Urinary bladder (tissue), 4 donors: ENCODE measurements at places on chromosomes 1 and 21. TPM values are rescaled to one million over a fixed set of nuclear protein-coding genes. Genes with fewer than 3 reads are reported as not detected.
A peak's percentile ranks its signal among the peaks of the same experiment; 100 is the strongest.

DNA sequence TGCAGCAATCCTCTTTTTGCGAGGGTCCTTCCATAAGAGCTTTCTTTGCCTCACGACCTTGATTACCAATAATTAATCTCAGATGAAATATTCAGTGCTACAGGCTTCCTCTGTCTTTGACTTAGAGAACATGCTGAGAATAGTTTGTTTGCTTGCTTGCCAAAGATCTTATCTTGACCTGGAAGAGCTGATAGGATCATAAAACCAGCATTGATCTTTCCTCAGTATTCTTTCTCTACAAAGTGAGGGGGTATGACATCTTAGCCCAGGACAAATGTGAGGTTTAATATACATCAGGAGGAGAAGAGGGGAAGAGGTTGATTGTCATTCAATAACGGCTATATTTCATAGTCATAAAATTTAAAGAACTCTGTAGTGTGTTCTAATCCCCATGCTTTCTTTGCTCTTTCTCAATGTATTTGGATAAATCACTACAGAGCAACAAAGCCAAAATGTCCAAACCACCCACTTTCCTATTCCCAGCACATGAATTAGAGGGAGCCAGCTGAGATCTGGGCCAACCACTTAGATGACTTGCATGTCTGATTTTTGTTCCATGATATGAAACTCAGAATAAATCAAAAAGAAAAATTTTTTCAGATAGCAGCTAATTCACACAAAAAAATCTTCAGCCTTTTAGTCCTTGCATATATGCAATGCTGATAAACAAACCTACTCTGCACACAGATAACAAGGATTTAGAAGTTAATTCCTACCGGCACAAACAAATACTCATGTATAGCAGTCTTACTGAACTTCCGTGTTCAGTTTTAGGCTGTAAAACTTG lies 50.5 kb upstream of the IPO9 start:
- no peak for DNase-seq

HPCA gene
- not detected for total RNA-seq

GRCh38 chr21:44684483-44684882 lies 2.5 kb upstream of the KRTAP12-1 start:
- no peak for DNase-seq

DNA sequence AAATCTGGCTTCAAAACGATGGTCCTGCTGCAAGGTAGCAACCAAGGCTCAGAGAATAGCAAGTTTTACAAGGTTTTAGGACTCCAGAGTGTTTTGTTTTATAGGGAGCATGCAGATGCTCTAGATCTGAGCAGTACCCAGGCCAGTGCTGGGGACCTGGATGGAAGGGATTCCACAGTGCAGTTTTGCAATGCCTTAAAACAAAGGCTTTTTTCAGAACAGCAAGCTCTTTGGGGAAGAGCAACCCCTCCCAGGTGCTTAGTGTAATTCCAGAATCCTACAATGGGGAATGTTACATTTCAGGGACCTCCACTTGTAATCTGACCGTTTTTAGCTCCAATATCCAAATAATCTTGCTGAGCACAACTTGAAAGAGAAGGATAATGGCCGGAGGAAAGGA lies 6.7 kb downstream of the ROR1 start:
- DNase-seq = no peak

DNA sequence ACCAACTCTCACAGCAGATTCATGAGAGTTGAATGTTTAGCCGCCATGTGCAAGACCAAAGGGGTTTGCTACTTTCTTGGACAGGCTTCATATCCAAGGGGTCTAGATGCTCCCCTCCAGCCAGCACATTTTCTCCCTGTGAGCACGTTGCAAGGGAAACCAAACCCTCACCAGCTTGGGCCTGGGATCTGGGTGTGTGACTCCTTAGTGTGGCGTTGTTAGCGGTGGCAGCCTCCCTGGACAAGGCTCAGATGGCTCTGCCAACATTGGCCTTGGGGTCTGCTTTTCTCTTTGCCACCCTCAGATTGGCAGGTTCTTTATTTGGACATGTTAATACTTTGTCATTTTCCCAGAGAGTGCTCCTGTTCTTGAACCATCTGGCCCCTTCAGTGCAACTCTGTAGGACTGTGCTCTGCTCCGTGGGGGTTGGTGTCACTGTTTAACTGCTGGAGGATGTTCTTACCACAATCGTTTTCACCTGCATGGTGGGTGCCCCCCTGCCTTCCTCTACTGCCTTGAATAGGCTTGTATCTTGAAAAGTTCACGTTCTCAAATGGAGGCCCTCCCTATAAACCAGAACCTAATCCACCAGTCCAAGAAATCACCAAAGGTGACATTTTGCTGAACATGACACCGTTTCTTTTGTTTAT lies 13.4 kb downstream of the ABCG1 start:
- DNase-seq = no peak

- no peak for DNase-seq
Measured at GRCh38 chr1:183506561-183506960, 34.3 kb downstream of the SMG7 start.

BRDT gene
- not detected for total RNA-seq

CRYAA gene
- not detected for total RNA-seq

GRCh38 chr21:15079269-15079668 lies 14.5 kb upstream of the NRIP1 start:
- DNase-seq = no peak

DNA sequence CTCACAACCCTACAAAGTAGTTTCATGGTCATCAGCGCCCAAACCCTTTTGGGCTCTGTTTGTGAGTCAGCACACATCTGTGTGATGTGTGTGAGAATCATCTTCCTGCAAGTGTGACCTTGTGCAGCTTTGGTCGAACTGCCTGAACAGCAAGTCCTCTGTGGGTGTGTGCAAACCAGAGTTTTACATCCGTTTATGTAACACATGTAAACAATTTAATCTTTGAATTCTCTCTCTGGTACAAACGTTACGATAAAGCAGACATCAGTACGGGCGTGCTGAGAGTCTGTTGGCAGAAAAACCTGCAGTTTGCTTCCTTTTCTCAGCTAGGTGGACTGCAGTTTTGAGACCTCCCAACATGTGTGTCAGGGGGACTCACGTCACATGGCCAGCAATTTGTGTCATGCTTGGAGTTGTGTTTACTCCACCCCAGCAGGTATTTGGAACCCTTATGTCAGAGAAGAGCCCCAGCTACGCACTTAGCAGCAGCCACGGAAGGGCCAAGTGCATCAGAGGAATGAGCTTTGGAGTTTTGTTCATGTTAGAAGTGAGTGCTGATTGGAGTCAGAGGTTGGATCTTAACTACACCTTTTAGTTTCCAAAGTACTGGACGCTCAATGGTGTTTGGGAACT lies 230.8 kb downstream of the PAPPA2 start:
- DNase-seq = no peak

CYP4Z1 gene
- 0.53 TPM for total RNA-seq

DNA sequence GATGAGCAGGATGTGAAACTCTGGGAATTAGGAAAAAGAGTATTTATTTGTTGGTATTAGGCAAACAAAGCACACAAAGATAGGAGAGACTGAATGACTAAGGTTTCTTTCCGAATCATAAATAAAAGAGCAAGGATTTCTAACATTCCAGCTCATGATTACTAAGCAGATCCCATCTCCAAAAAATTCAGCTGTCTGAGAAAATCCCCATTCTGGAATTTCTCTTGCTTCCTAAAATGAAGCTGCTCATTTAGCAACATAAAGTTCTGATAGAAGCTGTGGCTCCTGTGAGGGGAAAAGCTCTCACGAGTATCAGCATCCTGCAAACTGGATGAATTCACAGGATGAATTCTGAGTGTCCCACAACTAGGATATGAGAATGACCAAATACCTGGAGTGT lies 6.7 kb upstream of the SH2D5 start:
- DNase-seq = no peak

FMOD gene
- total RNA-seq = 68.4 TPM

CD244 gene
- total RNA-seq = 0.21 TPM

HTR6 gene
- total RNA-seq = not detected

GRCh38 chr1:109925159-109925990 lies 14.7 kb downstream of the CSF1 start:
- DNase-seq = no peak

DNA sequence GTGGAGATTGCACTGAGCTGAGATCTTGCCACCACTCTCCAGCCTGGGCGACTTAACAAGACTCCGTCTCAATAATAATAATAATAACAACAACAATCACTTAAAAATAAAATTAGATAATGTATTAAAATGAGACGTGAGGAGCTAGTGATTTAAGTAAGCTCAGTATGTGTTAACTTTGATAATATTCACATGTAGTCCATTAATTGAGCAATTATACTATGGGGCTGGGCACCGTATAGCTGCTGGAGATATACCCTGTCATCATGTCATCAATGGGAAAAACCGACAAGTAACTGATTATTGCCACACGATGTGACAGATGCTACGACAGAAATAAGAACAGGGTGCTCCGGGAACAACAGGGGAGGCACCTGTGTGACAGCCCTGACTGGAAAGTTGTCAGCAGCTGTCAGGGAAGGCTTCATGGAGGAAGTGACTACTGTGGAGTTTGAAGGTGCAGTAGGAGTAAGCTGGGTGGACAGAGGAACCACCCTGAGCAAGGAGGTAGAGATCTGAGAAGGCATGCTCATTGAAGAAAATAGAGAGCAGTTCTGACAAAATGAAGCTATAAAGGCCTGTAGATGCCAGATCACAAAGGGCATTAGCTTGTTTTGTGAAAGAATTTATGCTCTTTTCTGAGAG lies 924 bp upstream of the CAMSAP2 start:
- no peak for DNase-seq

DNA sequence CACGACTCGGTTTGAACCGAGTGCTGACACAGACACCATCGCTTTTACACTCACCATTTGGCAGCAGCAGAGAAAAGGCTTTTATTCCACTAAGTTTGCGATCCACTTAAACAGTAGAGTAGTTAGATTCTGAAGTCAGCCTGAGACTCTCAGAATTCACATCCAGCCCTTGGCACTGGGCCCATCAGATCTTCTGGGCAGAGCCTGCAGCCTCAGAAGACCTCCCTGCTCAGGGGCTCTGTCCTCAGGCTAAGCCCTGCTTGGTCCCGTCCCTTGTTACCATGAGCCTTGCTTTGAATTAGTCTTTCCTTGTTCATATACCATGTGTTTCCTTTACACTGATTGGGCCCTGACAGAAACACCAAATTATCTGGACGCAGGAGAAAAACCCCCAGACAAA lies 41.4 kb upstream of the AJAP1 start:
- DNase-seq = peak; percentile 33

OPTC gene
- not detected for total RNA-seq

OR2L2 gene
- total RNA-seq = 0.11 TPM

GRCh38 chr1:153842006-153842471 lies 66.8 kb downstream of the SLC27A3 start:
- no peak for DNase-seq

DNA sequence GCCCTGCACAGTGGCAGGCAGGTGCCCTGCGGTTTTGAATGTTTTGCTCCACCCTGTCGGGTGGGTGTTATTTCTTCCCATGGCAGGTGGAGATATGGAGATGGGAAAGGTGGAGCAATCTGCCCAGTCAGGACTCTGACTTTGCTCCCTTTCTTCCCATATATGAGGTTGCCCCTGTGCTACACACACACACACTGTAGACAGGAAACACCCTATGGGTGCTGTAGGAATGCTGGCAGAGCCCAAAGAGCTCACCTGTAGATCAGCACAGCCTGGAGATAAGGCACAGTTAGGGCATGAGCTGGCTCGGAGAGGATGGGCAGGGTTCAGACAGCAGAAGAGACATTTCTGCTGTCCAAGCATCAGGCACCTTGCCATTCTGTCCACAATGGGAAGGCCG lies 246.0 kb upstream of the AJAP1 start:
- DNase-seq = no peak

DNA sequence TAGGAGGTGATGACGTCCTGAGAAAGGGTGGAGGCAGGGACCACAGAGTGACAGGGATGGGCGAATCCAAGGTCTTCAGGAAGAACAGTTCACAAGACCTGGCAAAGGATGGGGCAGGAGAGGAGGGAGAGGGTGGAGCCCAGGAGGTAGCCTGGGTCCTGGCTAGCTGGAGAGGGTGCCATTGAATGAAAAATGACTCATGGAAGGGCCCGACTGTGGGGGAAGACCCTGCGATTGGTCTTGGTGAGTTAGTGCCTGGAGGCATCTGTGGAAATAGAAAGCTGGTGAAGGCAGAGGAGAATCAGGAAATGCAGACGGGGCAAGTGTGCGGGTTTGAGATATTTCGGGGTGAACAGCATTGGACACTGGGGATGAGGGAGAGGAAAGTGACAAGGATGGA lies 60.3 kb upstream of the SLC45A1 start:
- DNase-seq = no peak

GRCh38 chr1:240912821-240913220 lies 300.9 kb upstream of the GREM2 start:
- no peak for DNase-seq

- no peak for DNase-seq
Measured at GRCh38 chr1:109634292-109634691, 14.7 kb downstream of the AMPD2 start.

PCP4L1 gene
- 22.8 TPM for total RNA-seq

OR2T3 gene
- not detected for total RNA-seq

RUNX3 gene
- 0.37 TPM for total RNA-seq
